ENCODE measurements at places on chromosomes 7 and 10. TPM values are rescaled to one million over a fixed set of nuclear protein-coding genes. Genes with fewer than 3 reads are reported as not detected.

The SNCG gene
- total RNA-seq, result 18.9 TPM

The EVX1 gene
- total RNA-seq, result 0.12 TPM

The PRPS1L1 gene
- total RNA-seq, result not detected

The ANKRD2 gene
- total RNA-seq, result 3.1 TPM

The CFTR gene
- not detected for total RNA-seq

The FAM25A gene
- total RNA-seq, result not detected

The DNAJB12 gene
- total RNA-seq, result 7.0 TPM

The FEZF1 gene
- 0.17 TPM for total RNA-seq

The ZPBP gene
- not detected for total RNA-seq

The CALN1 gene
- total RNA-seq, result not detected

The ANK3 gene
- 65.7 TPM for total RNA-seq

The CLCN1 gene
- total RNA-seq, result not detected

The SKIDA1 gene
- total RNA-seq, result 1.3 TPM

The PDE6C gene
- total RNA-seq, result not detected

The IDI2 gene
- not detected for total RNA-seq

The CLDN4 gene
- 24.9 TPM for total RNA-seq

The SSBP1 gene
- total RNA-seq, result 360 TPM

The OR13A1 gene
- total RNA-seq, result not detected

The HHEX gene
- 21.6 TPM for total RNA-seq

The PLAU gene
- 9.5 TPM for total RNA-seq

The RBM20 gene
- total RNA-seq, result 2.3 TPM

The MAGI2 gene
- total RNA-seq, result 1.7 TPM

The ABCA13 gene
- total RNA-seq, result not detected
